Bladder microvascular endothelial cell (primary cell): ENCODE measurements at places on chromosomes 11 and 22. TPM values are rescaled to one million over a fixed set of nuclear protein-coding genes. Genes with fewer than 3 reads are reported as not detected.

Gene MPZL2
- total RNA-seq, result 41.0 and 78.2 TPM in 2 replicates

Gene APOBEC3G
- total RNA-seq, result 4.4 and 6.0 TPM in 2 replicates

Gene CASP1
- 20.0 and 37.1 TPM in 2 replicates for total RNA-seq

Gene B4GALNT4
- 0.16 and 2.3 TPM in 2 replicates for total RNA-seq

Gene MFRP
- total RNA-seq, result under 0.01 TPM in 1 of 2 replicates, not detected in the other

Gene CDC42EP2
- total RNA-seq, result 7.1 and 8.7 TPM in 2 replicates

Gene KRTAP5-1
- not detected in 2 replicates for total RNA-seq

Gene C2CD2L
- 2.1 and 4.5 TPM in 2 replicates for total RNA-seq

Gene POLR2F
- 45.0 and 75.7 TPM in 2 replicates for total RNA-seq

Gene ACRV1
- not detected in 2 replicates for total RNA-seq

Gene OR51B2
- not detected in 2 replicates for total RNA-seq

Gene OR4C3
- total RNA-seq, result not detected in 2 replicates

Gene HBB
- not detected in 2 replicates for total RNA-seq

Gene GPHA2
- not detected in 2 replicates for total RNA-seq
